ENCODE measurements at places on chromosomes 2 and 18.

DNA sequence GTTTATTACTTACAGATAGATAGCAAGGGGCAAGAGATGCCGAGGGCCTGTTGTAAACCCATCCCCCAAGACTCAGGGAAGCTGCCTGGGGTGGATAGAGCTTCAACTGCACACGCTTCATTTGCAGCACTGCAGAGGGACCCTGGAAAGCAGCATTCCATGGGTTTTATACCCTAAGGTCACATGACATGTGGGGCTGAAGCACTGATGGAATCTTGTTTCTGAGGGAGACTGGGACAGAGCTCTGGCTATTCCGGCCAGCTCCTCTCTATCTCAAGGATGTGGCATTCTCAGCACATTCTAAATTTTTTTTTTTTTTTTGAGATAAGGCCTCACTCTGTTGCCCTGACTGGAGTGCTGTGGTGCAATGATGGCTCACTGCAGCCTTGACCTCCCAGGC, 300.1 kb downstream of the MYCN start:
- no peak for DNase-seq

DNA sequence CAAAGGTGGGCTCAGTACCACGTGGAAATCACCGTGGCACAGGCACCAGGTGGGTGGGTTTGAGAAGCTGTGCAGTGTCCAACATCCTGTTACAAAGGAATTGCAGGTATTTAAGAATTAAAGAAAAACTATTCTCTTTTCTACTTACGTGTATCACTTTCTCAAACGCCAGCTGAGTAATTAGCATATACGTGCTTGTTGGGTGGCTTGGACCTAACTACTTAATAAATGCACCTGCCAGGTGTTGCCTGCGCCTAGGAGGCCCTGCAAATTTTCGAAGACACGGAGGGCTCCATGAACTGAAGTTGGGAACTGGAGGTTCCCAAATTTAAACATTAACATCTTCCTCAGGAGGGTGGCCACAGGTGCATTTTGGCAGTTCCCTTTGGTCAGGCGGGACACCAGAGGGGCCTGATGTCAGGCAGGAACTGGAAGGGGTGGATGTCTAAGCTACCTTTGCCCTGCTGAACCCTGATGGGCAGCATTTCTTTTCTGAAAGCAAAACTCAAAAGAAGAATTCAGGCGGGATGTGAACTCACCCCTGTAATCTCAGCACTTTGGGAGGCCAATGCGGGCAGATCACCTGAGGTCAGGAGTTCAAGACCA, 84.8 kb downstream of the HS6ST1 start:
- DNase-seq, result no peak

DNA sequence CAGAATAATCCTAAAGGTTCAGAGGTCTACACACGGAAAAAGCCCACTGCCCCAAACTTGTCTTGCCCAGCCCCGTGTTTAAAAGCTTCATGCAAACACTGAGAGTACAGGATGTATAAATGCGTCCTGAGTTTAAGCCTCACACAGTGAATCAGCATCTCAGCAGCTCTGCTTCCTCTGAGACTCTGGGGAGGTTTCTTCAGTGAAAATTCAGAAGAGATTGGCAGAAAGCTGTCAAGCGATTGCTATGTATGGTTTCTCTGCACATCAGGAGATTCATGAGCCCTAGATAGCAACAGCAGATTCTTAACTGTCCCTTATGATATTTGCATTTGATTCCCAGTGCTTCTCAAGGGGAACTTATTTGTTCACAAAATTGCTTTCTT, 27.1 kb downstream of the CRACDL start:
- no peak for DNase-seq

DNA sequence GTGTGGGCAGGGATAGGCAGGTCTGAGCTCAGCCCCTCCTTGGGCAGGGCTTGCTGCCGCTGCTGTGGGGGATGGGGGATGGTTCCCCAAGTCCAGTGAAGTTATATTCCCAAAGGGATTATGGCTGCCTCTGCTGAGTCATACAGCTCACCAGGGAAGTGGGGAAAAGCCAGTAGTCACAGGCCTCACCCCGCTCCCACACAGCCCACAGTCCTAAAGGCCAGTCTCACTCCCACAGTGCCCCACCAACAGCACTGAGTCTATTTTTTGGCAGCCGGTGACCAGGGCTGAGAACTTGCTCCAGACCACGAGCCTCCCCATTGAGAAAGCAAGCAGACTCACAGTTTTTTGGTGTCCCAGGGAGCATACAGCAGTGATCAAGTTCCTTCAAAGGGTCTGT, 173.3 kb downstream of the OSR1 start:
- no peak for DNase-seq
